Right renal cortex interstitium (tissue), 3 donors: ENCODE measurements at places on chromosomes 11 and 22. TPM values are rescaled to one million over a fixed set of nuclear protein-coding genes. Genes with fewer than 3 reads are reported as not detected.

The NCAM1 gene
- 69.3 TPM for polyA plus RNA-seq

The ETS1 gene
- 85.2 TPM for polyA plus RNA-seq

The PNPLA3 gene
- 1.4 TPM for polyA plus RNA-seq

The TRPM5 gene
- 2.2 TPM for polyA plus RNA-seq

The ROBO3 gene
- polyA plus RNA-seq: 17.4 TPM

The ST14 gene
- 23.2 TPM for polyA plus RNA-seq

DNA sequence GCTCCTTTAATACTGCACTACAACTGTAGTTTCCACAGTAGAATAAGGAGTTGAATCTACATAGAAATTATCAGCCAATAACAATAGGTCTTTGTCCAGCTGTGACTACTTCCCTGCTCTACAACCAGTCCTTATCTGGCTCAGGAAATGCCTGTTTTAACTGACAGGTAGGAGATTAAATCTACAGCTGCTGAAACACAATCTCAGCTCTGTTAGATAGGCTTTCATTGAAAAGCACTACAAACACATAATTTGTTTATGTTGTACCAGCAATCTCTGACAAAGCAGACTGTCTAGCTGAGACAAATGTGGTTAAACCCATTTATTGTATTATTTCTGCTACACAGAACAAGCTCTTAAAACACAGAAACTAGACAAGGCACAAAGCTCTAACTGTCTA is 230.0 kb downstream of the SOX6 start:
- no peak for DNase-seq

DNA sequence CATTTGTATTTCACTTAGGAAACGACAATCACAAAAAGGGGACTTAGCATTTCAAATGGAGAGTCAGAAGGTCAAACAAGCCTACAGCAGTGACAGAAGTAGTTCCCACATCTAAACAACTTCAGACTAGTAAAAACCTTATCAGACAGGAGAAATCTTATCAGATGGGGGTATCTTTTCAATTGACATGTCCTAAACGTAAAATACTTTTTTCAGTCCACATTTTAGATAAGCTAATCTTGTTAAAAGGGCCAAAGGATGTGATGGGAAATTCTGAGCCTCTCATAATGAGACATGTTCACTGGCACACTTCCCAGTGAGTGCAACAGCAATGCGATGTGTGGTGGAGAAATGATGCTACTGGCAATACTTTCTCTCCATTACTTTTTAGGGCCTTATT is 2.4 kb downstream of the MAPK1 start:
- no peak for DNase-seq

GRCh38 chr11:76335842-76336241 is 45.1 kb downstream of the THAP12 start:
- DNase-seq: no peak

- DNase-seq: no peak
Measured at GRCh38 chr22:33848251-33848650, 72.0 kb downstream of the LARGE1 start.

DNA sequence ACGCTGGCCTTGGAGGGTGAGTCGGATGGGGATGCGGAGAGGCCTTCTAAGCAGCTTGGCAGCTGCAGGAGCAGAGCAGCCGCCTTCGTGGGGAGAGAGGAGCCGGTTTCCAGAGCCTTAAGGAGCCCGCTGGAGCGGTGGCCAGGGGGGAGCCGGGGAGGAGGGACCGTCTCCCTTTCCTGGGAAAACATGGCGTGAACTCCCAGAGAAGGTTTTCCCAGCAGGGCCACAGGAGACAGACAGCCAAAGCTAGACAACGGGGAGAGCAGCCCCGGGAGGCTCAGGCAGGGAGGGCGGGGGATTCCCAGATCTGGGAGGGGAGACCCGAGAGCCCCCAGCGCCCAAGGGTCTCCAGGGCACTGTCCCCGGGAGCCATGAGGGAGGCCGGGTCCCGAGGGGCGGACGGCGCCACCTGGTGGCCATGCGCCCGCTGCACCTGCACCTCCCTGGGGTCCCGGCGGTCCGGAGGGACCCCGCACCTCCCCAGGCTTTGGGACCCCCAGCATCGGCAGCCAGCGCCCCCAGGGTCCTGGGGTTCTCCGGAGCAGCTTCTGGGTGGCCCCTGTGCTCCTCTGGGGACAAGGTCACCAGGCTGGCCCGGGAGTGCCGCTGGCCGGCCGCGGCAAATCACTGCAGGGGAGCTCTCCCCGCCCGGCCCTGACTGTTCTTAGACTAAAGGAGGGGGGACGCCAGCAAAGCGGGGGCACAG is 2.4 kb upstream of the SYT8 start:
- DNase-seq: no peak

- no peak for DNase-seq
Measured at GRCh38 chr22:46421267-46421666, 85.8 kb downstream of the TRMU start.

GRCh38 chr11:130634961-130635473 is 186.6 kb downstream of the ADAMTS15 start:
- no peak for DNase-seq

- no peak for DNase-seq
Measured at GRCh38 chr11:35083431-35084238, 55.3 kb upstream of the CD44 start.

- DNase-seq: no peak
Measured at GRCh38 chr11:117790279-117790678, 6.7 kb downstream of the DSCAML1 start.

- no peak for DNase-seq
Measured at GRCh38 chr22:27612115-27612514, 189.4 kb downstream of the MN1 start.
